ENCODE measurements at places on chromosomes 13 and 19.

GRCh38 chr19:3188627-3189596, 3.2 kb downstream of the NCLN start:
- DNase-seq: no peak

DNA sequence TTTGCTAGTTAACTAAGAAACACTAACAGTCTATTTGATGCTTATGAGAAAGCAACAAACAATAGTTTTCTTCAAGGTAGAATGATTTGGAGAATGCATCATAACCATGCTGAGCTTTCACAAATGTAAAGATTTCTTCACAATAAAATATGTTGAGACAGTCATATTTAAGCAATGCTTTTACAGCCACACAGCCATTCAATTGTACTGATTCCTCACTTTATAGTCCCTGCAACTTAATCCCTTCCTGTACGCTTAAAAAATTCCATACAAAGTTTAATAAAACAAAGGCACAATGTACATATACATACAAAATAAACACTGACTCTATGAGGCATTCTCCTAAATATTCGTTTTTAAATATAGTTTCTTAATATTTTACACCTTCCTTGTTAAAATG, 4.7 kb upstream of the ACOD1 start:
- DNase-seq: no peak

GRCh38 chr13:80504453-80504852, 163.5 kb upstream of the SPRY2 start:
- DNase-seq: no peak

- DNase-seq: peak; percentile 18
Observed at GRCh38 chr13:97028441-97029299, 34.4 kb upstream of the OXGR1 start.

DNA sequence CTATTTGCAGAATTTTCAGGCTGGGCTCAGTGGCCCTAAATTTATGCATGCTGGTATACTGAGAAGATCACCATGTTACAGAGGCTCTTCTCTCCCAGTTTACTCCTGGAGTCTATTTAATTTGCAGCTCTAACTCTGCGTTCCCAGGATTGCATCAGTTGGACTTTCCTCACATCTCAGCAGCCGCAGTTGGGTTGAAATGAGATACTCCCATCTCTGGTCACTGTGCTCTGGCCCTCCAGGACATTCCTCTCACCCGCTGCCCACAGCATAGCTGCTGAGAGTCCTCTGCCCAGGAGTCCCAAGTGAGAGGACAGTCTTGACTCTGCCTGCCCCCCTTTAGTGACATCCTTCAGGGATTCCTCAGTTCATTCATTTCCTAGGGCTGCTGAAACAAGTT, 150.9 kb downstream of the LACC1 start:
- no peak for DNase-seq

DNA sequence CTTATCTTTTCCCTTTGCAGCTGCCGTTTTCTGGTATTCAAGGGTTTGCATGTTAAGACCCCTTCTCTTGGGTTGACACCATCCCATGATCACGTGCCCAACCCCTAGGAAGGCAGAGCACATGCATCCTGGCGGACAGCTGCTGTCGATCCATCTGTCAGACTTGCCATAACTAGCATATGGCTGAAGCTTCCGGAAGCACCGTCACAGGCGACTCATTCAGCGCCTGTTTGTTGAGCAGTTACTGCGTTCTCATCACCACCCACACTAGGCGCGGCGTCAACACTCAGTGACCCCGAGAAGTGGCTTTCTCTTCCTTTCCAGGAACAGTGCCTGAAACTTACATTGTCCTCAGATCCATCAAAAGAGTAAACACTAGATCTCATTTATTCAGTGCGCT, 93.6 kb downstream of the SOX1 start:
- no peak for DNase-seq

GRCh38 chr19:54558339-54558738, 15.3 kb upstream of the LILRA2 start:
- no peak for DNase-seq

DNA sequence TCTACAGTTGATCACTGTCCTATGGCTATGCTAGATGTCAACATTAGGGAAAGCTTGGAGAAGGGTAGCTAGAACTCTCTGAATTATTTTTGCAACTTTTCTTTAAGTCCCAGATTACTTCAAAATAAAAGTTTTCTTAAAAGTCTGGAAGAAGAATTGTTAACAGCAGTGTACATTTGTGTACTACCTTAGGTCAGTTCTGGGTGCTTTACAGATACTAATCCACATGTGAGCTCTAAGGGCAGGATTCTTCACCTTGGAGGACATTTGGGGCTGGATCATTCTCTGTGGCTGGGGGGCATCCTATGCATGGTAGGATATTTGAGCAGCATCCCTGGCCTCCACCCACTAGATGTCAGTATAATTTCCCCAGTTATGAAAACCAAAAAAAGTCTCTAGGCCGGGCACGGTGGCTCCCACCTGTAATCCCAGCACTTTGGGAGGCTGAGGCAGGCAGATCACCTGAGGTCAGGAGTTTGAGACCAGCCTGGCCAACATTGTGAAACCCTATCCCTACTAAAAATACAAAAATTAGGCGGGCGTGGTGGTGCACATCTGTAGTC, 2.8 kb downstream of the BRME1 start:
- no peak for DNase-seq

All from stimulated activated CD8-positive, alpha-beta memory T cell treated with anti-CD3 and anti-CD28 coated beads, Interleukin-4, amount 100 ng/mL, for 4 hours (primary cell).